ENCODE measurements at places on chromosomes 5 and 9.

DNA sequence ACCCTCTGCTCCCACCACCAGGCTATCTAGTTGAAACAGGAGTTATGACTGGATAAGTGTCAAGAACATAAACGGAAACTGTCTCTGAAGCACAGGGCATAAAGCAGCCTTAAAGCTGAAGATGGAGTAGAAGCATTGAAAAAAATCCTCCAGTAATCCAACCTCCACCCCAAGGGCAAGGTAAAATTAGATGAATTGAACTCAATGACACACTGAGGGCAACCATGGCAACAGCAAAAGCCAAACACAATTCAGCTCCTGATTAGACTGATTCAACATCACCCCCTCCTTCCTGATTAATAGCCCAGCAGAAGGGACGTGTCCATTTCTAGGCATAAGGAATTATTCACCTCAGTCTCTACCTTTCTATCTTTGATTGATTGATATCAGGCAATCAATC lies 183.2 kb upstream of the MAP3K1 start:
- DNase-seq, result no peak

DNA sequence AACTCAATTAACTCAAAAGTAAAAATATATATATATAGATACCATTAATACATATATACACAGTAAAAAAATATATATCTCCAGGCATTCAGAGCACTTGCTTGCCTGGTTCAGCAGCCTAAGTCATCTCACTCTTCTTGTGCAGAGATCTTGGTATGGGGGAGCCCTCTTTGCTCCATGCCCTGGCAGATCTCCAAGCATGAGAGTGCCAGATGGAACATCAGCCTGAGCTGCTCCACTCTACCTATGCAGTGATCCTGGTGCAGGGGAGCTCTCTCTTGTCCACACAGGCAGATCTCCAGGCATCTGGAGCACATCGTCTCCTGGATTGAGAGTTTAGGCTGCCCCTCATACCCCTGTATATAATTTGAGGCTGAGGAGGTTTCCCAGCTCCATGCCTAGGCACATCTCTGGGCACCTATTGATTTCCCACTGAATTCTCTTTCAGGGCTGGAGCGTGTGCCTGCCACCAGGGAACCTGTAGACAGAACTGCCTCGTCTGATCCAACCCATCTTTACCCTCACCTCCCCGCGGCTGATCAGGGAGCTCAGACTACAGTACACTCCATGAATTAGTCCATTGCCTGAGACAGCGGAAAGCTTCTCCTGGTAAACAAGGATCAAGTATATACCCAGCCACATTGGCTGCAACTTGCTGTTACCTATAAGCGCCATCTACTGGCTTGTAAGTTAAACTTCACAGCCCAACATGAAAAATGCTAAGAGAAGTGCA lies 342.4 kb upstream of the GRIA1 start:
- peak; percentile 27 for DNase-seq

GRCh38 chr5:102802708-102803458 lies 47.8 kb downstream of the PAM start:
- DNase-seq, result no peak

DNA sequence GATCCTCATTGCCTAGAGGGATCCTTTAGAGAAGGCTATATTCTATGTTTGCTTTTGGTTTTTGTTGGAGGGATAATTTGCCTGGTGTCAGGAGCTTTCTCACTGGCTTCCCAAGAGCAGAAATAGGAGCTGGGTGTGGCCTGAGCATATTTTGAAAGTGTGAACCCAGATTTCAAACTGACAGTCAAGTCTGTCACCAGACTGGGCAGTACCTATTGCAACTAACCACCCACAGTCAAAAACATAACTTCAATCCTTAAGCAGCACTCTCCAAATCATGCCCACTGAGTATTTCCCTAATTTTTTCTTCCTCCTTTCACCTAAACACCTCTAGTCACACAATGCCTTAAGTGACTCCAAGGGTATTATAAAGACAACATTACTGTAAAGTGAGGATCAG lies 278.4 kb downstream of the EBF1 start:
- no peak for DNase-seq

- no peak for DNase-seq
Measured at GRCh38 chr5:140549237-140550144, 2.0 kb downstream of the EIF4EBP3 start.

DNA sequence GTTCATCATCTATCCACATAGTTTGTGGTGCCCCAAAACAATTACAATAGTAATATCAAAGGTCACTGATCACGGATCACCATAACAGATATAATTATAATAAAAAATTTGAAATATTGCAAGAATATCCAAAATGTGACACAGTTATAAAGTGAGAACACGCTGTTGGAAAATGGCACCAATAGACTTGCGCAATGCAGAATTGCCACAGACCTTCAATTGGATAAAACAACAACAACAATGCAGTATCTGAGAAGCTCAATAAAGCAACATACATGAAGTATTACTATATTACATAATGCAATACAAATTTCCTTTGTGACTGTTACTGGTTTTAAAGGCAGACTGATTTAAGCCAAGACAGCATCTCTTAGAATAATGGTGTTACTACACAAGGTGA lies 44.7 kb upstream of the PRRC1 start:
- no peak for DNase-seq

DNA sequence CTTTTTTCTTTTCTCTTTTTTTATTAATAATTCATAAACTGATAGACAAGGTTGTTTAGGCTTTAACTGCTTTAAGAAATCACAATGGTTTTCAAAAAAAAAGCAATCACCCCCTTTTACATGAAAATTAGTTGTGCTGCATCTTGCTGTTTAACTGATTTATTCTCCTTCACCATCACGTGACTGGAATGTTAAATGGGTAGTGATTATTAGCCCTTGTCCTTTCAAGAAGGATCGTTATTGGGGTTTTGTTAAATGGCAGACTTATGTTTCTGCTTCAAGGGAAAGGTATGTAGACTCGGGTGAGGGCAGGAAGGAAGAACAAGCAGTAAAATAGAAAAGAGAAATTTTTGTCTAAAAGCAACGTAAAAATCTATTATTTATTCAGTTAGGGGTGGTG lies 175.6 kb upstream of the TLE4 start:
- no peak for DNase-seq

DNA sequence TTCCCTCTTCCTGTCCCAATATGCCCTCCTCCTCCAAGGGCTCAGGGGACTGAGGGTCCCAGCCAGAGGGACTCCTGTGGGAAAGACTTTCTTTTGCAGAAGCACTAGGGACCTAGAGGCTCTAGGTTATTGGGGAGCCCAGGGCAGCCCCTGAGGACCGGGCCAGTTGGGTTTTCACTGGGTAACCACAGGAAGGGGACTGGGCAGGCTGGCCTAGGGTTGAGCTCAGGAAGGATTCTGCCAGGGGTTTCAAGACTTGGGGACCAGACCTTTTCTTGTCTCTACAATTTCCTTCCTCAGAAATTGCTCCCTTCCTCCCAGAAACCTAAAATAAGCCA lies 24.4 kb upstream of the HMCN2 start:
- no peak for DNase-seq

DNA sequence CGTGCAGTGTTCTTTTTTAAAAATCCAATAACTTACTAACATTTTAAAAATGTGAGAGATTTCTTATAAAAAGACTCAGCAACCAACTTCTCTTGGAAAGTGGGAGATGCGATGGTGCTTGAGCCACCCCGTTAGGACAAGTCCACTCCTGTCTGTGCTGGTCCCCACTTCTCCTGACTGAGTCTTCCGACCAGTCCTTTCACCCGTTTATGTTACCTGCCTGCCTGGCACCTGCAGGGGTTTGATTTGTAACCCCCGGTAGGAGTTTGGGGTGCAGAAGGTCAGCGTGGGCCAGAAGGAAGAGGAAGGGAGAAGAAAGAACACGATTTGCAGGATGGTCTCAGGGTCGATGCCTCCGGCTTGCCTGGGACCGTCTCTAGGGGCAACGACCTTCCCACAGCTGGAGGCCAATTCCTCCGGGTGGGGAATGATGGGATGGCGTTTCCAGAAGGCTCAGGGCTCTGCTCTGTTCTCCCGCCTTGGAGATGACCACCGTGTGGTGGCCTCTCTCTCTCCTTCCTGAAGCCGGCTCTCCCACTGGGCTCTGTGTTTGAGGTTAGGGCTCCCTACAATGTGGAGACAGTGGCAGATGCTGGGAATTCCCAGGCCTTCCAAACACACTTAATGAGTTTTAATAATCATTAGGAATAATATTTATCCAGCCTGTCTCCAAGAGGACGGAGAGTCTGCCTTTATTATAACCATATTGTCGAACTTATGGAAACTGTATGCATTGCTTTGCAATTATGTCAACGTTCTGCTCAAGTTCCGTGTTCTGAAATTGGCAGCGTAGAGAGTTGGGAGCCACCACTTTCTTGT lies 14.8 kb downstream of the COL27A1 start:
- no peak for DNase-seq

- DNase-seq, result no peak
Measured at GRCh38 chr9:130630071-130630450, 34.3 kb upstream of the PRDM12 start.

- peak; percentile 90 for DNase-seq
Measured at GRCh38 chr5:34686762-34687268, 30.7 kb downstream of the RAI14 start.

DNA sequence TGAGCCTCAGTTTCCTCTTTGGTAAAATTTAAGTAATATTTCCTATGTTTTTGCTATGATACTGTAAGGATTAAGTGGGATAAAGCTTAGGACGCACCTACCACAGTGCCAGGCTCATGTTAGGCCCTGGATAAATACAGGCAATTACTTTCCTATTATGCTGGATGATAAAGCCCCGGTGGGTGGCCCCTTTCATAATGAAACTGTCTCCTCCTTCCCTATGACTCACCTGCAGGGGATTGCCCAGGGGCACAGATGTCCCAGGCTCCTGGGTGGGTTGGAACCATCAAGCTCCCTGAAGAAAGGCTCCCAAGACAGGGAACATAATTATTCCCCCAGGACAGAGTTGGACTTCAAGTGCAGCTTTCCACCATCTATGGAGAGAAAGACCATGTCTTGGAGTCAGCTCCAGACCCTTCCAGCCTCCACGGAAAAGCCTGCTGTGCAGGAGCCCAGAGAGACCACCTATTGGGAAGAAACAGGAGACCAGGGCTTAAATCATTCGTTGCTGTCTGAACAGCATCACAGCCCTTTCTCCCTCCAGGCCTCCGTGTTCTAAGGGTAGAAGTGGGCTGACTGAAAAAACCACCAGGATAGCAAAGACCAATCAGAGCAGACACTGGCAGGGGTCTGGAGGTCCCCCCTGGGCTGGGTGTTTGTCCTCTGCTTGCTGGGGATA lies 43.2 kb upstream of the FOXE1 start:
- DNase-seq, result no peak

- no peak for DNase-seq
Measured at GRCh38 chr5:134403951-134404350, 7.7 kb downstream of the CDKN2AIPNL start.

DNA sequence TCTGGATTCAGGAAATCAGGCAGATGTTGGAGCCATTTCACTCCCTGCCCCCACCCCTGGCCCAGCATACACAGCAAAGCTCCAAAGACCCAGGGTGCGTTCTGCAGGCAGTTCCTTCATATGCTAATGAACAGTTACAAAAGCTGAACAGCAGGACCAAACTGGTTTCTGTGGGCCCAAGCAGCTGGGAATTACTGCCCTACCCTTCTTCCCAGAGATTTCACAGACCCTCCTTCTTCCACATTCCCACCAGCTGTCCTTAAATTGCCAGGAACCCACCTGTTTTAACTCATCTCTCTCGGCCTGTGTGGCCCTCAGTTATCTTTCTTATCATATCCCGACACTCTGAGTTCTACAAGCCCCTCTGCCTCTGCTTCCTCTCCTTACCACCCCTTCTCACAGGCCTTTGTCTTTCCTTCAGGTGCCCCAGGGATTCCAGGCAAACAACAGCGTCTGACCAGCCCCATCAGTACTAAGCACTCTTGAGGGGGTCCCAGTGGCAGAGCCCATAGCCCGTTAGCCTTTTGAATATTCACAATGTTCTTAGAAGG lies 10.6 kb upstream of the F2RL1 start:
- DNase-seq, result no peak

GRCh38 chr5:59185757-59186385 lies 603.0 kb downstream of the RAB3C start:
- DNase-seq, result no peak

DNA sequence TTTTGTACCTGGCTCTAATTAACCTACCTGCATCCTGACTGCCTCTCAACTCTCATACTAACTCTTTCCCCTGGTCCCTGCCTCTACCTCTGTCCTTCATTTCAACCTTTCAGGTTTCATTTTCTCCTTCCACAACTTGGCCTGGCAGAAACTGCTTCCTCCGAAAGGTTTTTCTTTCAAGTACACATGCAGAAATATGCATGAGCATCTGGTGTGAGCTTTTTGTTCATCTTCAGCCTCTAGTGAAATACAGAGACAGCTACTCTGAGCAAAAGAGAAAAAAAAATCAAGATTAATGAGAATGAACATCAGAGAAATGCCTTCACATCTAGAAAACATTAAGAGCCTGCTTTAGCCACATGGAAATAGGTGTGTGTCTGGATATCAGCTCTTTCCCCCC lies 297.9 kb upstream of the PCSK5 start:
- no peak for DNase-seq

DNA sequence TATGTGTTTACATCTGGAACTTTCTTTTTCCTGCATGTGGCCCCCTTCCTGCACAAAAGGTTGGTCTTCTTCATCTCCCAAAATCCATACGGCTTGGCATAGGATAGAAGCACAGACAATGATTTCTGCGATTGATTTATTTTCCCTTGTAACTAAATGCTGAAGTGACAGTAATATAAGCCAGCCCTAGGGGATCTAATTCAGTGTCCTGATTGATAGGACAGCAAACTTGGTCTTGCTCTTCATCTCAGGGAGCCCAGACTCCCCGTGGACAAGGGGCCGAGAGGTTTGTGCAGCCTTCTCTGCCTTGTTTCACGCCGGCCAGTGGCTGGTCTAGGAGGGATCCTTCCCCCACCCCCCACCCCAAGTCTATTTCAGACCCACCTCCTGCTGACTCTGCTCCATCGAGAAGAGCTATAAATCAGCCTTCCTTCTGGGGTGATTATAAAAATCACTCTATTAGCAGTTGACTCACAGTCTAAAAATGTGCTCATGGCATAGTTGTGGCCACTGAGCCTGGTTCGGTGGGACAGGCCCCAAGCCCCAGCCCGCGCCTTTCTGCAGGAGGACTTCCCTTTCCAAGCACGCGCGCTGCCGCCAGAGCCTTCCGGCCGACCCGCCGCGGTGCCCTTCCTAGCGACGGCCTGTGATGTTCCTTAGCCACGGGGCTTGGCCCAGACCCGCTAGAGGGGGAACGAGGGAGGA lies 89.8 kb upstream of the COL5A1 start:
- peak; percentile 79 for DNase-seq

- DNase-seq, result no peak
Measured at GRCh38 chr5:22910523-22910922, 57.4 kb upstream of the CDH12 start.

DNA sequence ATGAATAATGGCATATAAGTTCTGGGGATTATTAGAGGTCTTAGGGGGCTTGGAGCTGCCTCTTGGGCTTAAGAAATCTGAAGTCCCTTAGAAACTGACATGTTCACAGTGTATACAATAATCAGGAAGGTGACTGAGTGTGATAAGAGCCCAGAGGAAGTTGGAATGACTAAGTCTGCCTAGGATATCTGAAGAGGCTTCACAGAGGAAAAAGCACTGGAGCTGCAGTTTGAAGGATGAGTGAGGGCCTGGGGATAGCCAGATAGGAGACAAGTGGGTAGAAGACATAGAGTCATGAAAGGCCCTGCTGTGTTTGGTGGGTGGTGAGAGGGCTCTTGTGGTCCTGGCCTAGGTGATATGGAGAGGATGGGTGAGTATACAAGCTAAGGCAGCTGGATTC lies 8.8 kb downstream of the NEUROG1 start:
- no peak for DNase-seq

- no peak for DNase-seq
Measured at GRCh38 chr5:38396766-38397165, 138.4 kb downstream of the EGFLAM start.

All from AG09309 (cell line).